ENCODE measurements at places on chromosomes 5 and 9.

- no peak for DNase-seq
Observed at GRCh38 chr5:53399926-53400697, 80.3 kb upstream of the FST start.

DNA sequence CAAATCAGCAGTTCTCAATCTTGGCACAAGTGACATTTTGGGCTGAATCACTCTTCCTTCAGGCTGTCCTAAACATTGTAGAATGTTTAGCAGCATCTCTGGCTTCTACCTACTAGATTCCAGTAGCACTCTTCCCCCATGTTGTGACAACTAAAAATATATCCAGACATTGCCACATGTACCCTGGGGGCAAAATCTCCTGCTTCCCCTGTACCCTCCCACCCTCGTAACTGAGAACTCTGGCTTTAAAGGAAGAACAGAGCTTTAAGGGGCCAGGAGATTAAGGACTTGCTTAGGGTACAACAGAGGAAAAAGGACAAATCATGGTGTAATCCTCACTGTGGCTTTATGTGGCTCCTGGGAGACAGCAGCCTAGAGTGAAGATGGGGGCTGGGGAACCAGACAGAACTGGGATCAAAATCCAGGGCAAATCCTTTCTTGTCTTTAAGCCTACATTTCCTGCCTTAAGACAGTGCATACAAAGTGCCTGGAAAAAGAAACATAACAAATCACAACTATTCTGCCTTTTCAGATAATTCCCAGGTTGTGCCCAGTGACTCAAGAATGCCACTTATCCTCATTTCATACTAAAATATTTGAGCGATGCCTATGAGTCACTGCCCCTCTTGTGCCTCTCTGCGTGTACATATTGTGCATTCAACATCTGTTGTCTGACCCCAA lies 109.3 kb downstream of the DAPK1 start:
- no peak for DNase-seq

GRCh38 chr9:72597181-72597517 lies 75.7 kb downstream of the TMC1 start:
- DNase-seq = no peak

DNA sequence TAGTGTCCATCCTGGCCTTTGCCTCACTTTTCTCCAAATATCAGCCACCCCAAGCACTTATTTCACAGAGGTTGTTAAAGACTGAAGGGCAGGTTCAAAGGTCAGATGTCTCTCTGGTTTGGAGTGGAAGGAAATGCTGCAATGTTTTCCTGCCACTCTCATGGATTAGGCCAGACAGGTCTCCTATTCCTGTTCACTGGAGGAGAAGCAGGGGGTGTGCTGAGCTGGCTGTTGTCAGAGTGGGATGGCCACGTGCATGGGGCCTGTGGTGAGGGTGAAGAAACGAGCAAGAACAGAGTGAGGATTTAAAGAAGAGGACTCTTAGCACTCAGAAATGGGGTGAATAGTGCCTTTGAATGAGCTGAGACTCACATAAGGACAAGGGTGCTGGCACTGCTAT lies 6.7 kb downstream of the TMEM8B start:
- no peak for DNase-seq

- no peak for DNase-seq
Observed at GRCh38 chr5:57317341-57317740, 143.5 kb downstream of the GPBP1 start.

DNA sequence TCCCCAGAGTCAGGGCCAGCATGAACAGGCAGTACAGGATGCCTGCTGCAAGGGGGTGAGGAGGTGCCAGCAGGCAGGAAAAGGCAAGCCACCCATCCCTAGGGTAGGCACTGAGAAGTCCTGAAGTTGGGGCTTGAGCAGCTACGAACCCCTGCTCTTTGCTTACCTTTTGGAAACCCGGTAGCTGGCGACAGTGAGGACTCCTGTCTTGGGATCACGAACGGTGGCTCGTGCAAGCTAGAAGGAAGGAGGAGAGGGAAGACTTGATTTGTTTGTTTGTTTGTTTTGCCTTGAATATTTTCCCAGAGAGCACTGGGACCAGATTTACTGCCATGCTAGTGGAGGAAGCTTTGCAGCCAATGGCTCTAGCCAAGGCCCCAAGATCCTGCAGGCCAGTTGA lies 23.7 kb downstream of the P4HA2 start:
- peak; percentile 31 for DNase-seq

Measured in posterior vena cava (tissue), 2 donors.